ENCODE measurements at places on chromosomes 16 and 17. TPM values are rescaled to one million over a fixed set of nuclear protein-coding genes. Genes with fewer than 3 reads are reported as not detected.

The SLC16A11 gene
- not detected for total RNA-seq

DNA sequence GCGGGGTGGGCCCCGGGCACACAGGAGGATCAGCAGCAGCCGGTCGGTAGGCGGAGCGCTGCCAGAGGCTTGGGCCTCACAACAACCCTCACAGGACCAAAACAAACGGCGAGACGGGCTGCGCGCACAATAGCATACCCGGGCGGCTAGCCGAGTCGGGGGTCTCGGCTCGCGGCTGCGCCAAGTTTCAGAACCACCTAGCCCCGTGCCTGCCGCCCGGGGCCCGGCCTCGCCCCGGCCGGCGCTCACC lies 732 bp downstream of the ULK2 start:
- peak; percentile 52 for DNase-seq

DNA sequence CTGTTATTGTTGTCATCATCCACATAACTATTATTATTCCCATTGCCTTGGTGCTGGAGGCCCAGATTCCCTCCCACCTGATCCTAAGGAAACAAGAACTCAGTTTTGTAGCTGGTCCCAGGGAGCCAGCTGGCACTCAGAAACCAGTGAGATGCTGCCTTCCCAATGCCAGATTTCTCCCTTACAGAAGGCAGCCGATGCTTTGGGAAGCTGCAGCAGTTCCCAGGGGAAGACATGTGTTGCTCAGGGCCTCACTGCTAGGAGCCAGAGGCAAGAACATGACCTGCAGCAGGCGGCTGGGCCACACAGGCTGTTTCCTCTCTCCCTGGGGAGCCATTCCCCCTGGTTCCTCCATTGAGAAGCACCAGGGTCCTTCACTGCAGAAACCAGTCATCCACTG lies 59.9 kb upstream of the GRIN2A start:
- no peak for DNase-seq

The IGFBP4 gene
- total RNA-seq = 47.5 TPM

GRCh38 chr16:46673320-46674013 lies 15.5 kb downstream of the VPS35 start:
- DNase-seq = peak; percentile 54

The CLEC19A gene
- not detected for total RNA-seq

The ABCC6 gene
- not detected for total RNA-seq

- no peak for DNase-seq
These were observed 7.5 kb downstream of the CD7 start for GRCh38 chr17:82309656-82310570.

DNA sequence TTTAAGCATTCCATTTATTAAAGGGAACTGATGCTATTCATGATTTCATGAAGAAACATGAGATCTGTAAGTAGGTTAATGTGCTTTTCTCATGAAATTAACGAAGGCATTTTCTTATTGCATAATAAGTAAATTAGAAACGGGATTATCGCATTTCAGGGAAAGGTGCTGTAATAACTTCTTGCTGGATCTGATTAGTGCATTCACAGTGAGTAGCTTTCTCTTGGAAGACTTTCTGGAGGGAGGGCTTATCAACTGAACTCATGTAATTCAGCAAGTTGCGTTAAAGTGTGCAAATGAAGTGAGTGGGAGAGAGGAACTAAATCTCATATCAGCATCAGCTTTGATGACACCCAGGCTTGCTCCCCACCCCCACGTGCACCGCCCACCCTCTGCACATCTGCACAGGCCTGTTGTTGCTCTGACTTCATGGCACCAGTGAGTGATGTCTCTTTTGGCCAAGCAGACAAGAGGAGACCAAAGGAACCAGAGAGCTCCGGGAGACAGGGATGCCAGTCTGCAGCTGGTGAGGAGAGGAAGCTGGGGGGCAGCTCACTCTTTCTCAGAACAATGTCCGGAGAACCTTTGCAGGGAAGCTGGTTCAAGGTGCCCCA lies 26.3 kb upstream of the GAS7 start:
- DNase-seq = no peak

- DNase-seq = no peak
These were observed 17.1 kb downstream of the C1QTNF1 start for GRCh38 chr17:79041041-79041570.

DNA sequence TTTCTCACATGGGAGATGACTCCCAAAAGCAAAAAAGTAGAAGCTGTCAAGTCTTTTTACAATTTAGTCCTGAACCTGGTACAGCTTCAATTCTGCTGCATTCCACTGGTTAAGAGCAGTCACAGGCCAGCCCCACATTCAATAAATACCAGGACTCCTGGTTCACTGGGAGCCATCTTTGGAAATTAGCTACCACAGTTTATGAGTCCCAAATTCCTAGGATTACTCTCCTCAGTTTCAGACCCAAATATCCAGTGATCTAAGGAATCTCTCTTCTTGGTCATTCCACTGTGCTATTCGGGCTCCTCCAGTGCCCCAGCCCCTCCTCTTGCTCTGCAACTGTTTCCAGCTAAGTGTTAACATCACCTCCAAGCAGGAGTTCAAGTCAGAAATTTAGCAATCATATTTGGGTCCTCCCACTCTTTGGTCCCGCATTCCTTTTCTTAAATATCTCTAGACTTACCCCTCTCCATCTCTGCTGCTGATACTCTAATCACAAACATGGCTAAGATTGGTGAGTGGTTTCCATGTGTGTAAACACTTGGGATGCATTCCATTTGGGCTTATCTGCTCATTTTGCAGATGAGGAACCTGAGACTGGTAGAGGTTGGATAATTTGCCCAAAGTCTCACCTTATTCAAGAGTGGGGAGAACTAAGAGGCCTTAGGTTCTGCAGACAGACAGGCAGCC lies 9.6 kb upstream of the WIPF2 start:
- no peak for DNase-seq

GRCh38 chr16:4938683-4939030 lies 1.7 kb upstream of the PPL start:
- DNase-seq = no peak

- no peak for DNase-seq
These were observed 36.0 kb downstream of the IQCK start for GRCh38 chr16:19753815-19754643.

The TPSD1 gene
- total RNA-seq = not detected

DNA sequence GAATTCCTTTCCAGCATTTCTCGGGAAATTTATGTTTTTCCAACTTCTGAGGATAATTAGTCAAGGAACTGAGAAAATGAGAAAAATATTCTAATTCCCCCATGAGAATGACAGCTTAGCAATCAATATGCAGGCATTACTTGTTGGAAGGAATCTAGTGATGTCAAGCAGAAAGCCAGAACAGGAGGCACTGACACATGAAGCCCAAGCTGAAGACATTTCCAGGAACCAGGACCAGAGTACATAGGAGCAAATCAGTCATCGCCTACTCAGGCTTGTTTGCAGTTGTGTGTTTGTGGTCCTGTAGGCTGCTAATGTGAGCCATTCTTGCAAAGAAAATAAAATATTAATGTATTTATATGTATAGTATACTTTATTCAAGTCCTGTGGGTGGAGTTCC lies 89.7 kb downstream of the SALL1 start:
- no peak for DNase-seq

GRCh38 chr16:6913566-6913965 lies 419.1 kb upstream of the RBFOX1 start:
- no peak for DNase-seq

The DHRS7C gene
- not detected for total RNA-seq

DNA sequence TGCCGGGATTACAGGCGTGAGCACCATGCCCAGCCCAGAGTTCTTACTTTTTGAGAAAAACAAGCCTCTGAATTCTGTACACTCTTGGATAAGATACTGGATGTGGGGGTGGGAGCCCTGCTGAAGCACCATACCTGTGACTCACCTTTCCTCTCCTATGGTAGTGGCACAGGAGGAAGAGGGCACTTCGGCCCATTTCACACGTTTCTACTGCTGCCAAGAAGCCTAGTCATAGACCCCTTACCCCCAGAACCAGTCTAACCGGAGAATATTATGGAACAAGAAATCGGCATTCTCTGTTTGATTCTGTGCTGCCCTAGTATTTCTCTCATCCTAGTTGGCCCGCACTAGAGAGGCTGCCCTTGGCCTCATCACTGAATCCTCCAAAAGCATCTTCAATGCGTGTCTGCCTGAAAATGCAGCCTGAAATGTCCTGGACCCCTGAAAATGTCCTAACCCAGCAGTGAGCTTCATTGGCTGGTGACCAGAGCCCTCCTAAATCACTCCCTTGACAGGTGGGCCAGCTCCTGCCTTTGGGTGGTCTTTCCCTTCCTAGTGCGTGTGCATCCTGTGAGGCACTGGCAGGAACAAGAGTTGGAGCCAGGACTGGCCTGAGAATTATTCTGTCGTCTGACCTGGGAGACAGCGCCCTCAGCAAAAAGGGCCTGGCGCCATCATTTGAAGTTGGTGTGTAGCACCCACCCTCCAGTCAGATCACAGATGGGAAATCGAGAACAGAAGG lies 37.9 kb downstream of the NDEL1 start:
- DNase-seq = no peak

GRCh38 chr16:23155445-23156049 lies 6.3 kb upstream of the USP31 start:
- no peak for DNase-seq

DNA sequence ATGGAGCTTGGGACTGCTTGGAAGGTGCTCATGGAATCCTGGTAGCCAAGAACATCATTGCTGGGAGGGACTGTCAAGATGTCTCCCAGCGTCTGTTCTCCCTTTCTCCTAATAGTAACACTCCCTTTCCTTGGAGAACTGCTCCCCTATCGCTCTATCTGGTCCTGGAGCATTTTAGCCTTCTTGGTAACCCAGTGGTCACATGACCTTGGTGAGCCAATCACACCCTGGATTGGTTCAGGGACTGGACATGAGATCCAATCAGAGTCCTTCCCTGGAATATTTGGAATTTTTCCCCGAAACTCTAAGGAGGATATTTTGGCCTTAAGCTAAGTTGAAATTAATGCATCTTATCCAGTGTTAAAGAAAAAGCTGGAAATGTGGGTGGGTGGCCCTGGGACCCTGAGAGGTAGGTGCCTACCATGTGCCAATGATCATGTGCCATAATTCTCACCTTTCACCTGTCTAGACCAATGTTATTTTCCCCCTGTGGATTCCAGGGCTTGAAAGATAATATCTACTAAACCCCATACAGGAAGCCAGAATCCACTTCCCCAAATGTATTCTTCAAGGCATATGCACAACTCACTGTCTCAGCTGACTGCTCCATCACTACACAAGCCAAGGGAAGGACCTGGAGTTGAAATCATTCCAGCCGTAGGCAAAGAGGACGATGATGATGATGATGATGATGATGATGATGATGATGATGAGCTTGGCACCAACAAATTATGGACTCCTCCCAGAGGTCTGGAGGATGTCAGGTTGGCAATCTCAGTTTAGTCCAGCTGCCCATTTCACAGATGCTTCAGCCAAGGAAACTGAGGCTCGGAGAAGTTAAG lies 193.2 kb downstream of the RAB11FIP4 start:
- DNase-seq = no peak

DNA sequence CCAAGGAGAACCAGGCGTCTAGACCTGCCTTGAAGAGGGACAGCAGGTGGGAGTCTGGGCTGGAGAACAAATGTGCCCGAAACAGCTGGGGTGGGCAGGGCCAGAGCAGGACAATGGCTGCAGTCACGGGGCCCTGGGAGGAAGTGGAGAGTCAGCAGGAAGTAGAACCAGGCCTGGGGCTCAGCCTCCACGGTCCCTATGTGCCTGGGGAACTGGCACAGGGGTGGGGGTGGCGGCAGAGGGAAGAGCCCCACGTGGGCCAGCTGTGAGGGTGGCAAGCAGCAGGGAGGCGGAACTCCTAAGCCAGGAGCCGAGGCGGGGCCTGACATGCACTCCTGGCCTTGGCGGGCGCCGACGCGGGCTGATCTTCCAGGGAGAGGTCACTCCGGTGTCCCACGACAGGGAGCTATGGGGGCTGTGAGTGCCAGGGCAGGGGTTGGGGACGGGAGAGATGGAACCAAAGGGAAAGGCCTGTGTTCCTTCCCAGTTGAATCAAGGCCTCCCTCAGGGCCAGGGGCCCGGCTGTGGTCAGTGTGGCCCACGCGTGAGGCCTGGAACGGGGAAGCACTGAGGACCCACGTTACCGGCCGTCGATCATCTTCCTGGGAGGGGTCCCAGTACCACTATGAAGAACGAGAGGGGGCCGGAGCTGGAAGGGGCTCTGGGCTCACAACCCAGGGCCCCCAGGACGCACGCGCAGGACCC lies 42.7 kb downstream of the TIMM22 start:
- peak; percentile 91 for DNase-seq

- peak; percentile 42 for DNase-seq
These were observed 571 bp downstream of the CAVIN1 start for GRCh38 chr17:42422412-42422957.

The PER1 gene
- 12.6 TPM for total RNA-seq

- no peak for DNase-seq
These were observed 59.0 kb downstream of the MSI2 start for GRCh38 chr17:57315061-57316015.

DNA sequence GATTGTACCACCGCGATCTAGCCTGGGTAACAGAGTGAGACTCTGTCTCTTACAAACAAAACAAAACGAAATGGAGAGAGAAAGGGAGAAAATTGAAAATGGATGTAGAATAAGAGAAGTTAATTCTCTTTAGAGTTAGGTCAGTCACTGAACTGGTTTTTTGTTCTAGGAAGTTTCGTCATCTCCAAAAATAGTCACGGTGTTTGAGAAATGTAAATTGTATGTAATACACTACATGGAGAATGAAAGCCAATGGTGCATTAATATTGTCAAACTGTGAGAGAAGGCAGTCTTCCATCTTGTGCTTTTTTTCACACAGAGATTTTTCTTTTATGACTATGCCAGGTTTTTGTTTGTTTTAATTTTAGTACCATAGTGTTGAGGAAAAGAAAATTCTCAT lies 145.9 kb downstream of the BCAS3 start:
- DNase-seq = no peak

The MT4 gene
- not detected for total RNA-seq

- no peak for DNase-seq
These were observed 117.1 kb upstream of the COX10 start for GRCh38 chr17:13952009-13952750.

DNA sequence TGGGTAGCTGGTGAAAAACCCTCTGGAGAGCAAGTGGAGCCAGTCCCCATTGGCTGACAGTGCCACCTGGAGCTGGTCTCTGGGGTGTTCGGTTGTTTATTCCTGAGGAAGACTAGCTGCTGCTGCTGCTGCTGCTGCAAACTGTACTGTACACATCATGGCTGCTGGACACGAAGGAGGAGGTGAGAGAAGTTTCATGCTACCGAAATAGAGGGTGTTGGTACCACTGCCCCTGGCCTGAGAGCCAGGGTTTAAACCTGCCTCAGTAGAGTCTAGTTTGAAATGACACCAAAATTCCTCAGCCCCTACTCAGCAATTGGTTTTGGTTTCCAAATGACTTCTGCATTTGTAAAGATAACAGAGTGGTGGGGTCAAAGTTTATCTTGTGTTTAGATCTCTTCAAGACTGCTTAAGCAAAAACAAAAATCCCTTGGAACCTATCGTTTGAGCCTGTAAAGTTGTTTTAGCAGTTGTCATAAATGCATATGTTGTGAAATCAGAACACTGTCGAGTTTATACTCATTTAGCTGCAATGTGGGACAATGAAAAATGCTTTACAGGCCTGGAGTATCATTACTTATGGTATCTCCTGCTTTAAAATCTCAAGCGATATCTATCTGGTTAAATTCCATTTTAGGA lies 40.8 kb downstream of the CYB5B start:
- DNase-seq = peak; percentile 12

The HS3ST6 gene
- not detected for total RNA-seq
